ENCODE measurements at places on chromosomes 5 and 9.

GRCh38 chr5:141757402-141757801 is 75.4 kb upstream of the ARAP3 start:
- DNase-seq: peak; percentile 38

DNA sequence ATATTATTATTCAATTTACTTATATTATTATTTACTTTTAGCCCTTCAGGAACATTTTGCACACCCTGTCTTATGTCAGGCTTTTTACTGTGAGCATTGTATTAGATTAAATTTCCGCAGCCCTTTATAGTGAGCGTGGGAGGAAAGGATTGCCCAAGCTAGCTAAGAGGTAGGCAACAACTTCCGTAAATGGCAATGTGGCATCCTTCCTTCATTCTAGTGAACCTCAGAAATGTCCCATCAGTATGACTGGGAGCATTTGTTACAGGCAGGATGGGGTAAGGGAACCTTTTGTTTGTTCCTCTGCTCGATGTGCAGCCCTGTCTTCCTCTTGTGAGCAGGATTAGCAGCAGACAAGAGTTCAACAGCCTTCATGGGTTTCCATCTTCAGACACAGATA is 6.2 kb upstream of the CD180 start:
- DNase-seq: no peak

DNA sequence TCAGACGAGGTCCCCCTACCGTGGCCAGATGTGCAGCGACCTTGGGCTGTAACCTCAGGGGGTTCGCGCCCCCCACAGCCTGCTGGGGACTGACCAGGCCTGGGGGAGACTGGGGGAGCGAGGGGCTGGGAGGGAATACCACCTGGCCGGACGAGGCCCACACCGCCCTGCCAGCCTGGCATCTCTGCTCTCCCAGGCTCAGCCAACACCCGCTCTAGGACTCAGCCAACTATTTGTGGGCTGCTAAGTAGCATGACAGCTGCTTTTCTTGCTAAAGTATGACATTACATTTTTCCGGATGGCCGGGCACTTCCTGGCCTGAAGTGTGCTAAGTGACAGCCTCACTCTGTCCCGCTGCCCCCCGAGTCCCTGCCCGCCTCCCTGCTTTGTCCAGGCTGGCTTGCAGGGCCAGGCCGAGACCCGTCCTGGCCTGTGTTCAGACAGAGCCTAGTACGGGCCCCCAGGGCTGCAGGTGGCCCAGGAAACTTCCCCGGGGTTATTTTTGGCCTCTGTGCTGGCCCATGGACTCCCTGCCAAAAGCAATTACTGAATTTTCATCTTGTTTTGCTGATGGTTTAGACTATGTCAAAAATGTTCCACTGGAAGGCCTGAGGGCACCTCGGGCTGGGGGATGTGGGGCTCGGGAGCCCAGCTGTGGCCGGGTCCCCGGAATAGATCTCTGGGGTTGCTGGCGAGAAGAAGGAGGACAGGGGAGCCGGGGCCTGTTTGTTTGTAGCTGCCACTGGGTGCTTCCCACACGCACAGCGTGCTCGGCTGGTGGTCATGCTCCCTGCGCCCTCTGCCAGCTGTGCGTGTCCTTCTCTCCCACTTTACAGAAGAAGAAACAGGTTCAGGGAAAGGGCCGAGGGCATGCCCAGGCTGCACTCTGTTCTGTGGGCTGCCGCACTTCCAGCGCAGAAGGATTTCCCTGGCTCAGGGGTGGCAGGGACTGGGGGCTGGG is 13.4 kb upstream of the SLC2A6 start:
- DNase-seq: no peak

GRCh38 chr5:163658702-163659567 is 153.5 kb downstream of the MAT2B start:
- peak; percentile 7 for DNase-seq

DNA sequence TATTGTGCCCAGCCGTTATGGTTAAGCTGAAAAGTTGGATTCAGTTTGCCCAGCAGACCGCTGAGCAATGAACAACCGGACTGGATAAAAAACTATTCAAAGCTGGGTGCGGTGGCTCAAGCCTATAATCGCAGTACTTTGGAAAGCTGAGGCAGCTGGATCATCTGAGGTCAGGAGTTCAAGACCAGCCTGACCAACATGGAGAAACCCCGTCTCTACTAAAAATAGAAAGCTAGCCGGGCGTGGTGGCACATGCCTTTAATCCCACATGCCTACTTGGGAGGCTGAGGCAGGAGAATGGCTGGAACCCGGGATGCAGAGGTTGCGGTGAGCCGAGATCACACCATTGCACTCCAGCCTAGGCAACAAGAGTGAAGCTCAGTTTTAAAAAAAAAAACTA is 318.4 kb downstream of the RAB3C start:
- no peak for DNase-seq

DNA sequence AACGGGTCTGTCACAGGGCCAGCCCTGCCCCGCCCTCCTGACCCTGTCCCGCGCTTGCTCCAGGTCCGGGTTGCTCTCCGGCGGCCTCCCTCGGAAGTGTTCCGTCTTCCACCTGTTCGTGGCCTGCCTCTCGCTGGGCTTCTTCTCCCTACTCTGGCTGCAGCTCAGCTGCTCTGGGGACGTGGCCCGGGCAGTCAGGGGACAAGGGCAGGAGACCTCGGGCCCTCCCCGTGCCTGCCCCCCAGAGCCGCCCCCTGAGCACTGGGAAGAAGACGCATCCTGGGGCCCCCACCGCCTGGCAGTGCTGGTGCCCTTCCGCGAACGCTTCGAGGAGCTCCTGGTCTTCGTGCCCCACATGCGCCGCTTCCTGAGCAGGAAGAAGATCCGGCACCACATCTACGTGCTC is 4.2 kb downstream of the B4GALT7 start:
- no peak for DNase-seq

GRCh38 chr9:70935856-70936255 is 185.6 kb downstream of the TRPM3 start:
- no peak for DNase-seq

DNA sequence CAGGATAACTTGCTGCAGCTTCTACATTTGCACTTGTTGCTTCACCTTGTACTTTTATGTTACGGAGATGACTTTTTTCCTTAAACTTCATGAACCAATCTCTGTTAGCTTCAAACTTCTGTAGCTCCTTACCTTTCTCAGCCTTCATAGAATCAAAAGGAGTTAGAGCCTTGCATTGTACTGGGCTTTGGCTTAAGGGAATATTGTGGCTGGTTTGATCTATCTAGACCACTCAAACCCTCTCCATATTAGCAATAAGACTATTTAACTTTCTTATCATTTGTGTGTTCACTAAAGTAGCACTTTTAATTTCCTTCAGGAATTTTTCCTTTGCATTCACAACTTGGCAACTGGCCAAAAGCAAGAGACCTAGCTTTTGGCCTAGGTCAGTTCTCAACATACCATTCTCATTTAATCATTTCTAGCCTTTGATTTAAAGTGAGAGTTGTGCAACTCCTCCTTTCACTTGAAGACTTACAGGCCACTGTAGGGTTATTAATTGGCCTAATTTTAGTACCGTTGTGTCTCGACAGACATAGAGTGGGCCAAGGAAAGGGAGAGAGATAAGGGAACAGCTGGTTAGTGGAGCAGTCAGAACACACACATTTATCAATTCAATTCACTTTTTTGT is 63.7 kb downstream of the SHOC1 start:
- no peak for DNase-seq

GRCh38 chr5:20291766-20292165 is 303.8 kb upstream of the CDH18 start:
- DNase-seq: no peak

DNA sequence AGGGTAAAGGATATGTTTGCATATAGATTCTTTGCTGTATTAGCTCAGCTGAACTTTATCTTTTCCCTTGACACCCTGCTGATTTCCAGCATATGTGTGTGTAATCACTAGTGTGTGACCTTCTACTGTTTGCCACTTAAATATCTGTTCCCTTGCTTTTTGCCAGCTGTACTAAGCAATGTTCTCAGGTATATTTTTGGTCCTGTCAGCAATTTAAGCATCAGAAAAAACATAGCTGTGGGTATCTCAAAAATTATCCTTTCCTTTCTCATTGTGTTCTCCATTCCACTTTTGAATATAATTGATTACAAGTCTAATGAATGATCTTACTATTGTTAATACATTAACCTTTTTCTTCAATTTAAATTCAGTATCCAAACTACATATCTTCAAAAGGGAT is 59.2 kb upstream of the CDH10 start:
- no peak for DNase-seq

DNA sequence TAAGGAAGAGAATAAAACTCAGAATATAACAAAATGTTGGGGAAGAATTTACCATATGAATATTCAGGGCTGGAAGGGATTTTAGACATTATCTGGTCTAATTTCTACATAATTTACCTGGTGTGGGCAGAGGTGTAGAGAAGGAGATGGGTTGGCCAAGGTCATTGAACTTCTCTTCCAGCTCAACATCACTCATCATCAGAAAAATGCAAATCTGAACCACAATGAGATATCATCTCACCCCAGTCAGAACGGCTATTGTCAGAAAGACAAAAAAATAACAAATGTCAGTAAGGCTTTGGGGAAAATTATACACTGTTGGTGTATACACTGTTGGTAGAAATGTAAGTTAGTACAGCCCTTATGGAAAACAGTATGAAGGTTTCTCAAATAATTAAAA is 121.7 kb downstream of the PTTG1 start:
- no peak for DNase-seq

Measured in NCI-H526 treated with DMSO at 0.1 percent for 48 hours (cell line).